Chondrocyte (in vitro differentiated cells): ENCODE measurements at places on chromosomes 16 and 17. TPM values are rescaled to one million over a fixed set of nuclear protein-coding genes. Genes with fewer than 3 reads are reported as not detected.

LRRC46 gene
- 0.35 to 0.65 TPM in 2 of 3 replicates, not detected in the other for total RNA-seq

CDRT15 gene
- not detected in 3 replicates for total RNA-seq

ST6GALNAC1 gene
- total RNA-seq = not detected in 3 replicates

MMP25 gene
- total RNA-seq = 0.34 TPM in 1 of 3 replicates, not detected in the others

CACNG3 gene
- total RNA-seq = not detected in 3 replicates

ITGB3 gene
- total RNA-seq = 0.85 to 11.4 TPM (median 10.5 TPM) in 3 replicates

ARL5C gene
- 0.25 TPM in 1 of 3 replicates, not detected in the others for total RNA-seq

SLFN13 gene
- 4.5 to 5.0 TPM (median 4.9 TPM) in 3 replicates for total RNA-seq

STAC2 gene
- total RNA-seq = 0.35 to 1.1 TPM (median 0.44 TPM) in 3 replicates

SBK1 gene
- total RNA-seq = 1.5 to 2.8 TPM (median 1.7 TPM) in 3 replicates

CCL1 gene
- total RNA-seq = not detected in 3 replicates

MARVELD3 gene
- 0.39 to 2.4 TPM (median 2.1 TPM) in 3 replicates for total RNA-seq

GRIN2C gene
- total RNA-seq = 0.07 to 0.28 TPM in 2 of 3 replicates, not detected in the other

SECTM1 gene
- total RNA-seq = 1.3 to 2.5 TPM (median 2.1 TPM) in 3 replicates

PIRT gene
- not detected in 3 replicates for total RNA-seq

SENP3 gene
- total RNA-seq = 45.3 to 57.8 TPM (median 49.4 TPM) in 3 replicates
